ENCODE measurements at places on chromosomes 3 and 15.

GRCh38 chr3:151625086-151625485 lies 108.6 kb upstream of the AADACL2 start:
- DNase-seq, result no peak

GRCh38 chr3:197209366-197210260 lies 88.8 kb downstream of the DLG1 start:
- DNase-seq, result no peak

DNA sequence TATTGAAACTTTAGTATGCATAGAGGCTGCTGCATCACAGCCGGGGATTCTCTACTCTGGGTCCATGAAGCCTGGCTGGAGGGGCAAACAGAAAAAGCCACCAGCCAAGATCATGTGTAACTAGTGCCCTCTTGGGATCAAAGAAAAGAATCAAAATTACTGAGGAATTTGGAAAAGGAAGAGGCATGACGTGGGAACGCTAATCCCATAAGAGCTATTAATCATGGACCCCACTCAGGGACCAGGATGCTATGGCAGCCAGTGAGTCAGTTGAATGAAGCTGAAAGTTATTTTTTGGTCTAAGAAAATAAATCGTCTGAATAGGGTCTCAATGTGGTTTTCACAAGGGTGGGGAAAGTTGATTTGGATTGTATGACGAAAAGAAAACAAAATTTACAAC lies 1165.1 kb downstream of the ROBO2 start:
- DNase-seq, result no peak

GRCh38 chr15:38208779-38209178 lies 43.9 kb upstream of the SPRED1 start:
- DNase-seq, result no peak

DNA sequence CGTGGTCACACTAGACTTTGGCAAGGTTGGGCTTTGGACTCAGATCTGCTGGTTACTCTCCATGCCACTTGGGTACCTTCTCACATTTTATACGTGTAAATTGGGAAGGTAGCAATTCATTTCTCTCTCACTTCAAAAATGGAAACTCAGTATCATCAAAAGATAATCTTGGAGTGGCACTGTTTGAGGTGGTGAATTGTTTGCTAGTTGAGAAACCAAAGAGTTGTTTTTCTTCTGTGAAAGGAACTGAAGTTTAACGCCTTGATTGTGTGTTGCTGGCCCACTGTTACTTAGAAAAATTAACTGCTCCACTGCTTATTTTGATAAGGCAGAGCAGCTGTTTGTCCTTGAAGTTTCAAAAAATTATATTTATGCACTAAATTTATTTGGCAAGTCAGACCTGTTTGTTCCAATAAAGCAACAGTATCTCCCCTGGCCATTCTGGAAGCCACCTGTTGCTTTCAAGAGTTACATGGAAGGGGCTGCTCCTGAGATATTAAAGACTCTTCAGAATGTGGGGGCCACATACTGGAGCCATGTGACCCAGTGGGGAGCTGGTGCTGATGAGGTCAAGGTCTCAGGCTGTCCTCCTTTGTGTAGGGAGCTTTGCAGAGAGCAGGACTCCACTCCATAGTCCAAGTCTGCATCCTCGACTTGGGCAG lies 16.2 kb downstream of the PLCL2 start:
- no peak for DNase-seq

DNA sequence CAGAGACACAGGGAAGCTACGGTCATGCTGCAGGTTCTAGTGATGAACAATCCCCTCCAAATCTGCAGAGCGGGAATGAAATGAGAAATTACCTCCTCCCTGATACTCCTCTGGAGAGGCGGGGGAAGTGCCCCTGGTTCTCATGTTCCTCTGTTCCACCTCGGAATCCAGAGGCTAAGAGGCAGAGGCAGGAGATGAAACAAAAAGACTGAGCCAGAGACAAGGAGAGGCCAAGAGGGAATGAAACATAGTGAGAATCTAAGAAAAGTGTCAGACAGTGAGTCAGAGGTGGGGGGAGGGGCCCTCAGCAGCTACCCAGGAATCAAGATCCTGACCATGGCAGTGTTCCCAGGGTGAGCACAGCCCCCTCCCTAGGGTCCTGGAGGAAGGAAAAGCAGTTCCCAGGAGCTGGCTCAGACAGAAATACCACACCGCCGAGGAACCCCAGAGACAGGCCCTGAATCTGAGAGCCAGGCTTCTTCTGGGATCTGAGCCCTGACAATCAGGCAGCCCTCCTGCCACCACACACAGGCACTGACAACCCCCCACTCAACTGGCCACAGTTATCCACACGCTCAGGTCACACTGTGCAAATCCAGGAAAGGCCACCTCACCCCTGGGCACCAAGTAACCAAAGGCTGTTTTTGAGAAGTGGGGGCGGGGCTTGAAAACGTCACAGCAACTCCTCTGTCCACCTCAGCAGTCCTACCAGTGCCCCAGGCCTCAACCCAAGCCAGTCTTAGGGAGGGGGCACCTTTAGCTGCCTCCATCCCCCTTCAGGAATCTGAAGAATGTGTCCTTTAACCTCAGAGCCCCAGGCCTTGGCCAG lies 2.4 kb downstream of the CSRNP1 start:
- DNase-seq, result no peak

DNA sequence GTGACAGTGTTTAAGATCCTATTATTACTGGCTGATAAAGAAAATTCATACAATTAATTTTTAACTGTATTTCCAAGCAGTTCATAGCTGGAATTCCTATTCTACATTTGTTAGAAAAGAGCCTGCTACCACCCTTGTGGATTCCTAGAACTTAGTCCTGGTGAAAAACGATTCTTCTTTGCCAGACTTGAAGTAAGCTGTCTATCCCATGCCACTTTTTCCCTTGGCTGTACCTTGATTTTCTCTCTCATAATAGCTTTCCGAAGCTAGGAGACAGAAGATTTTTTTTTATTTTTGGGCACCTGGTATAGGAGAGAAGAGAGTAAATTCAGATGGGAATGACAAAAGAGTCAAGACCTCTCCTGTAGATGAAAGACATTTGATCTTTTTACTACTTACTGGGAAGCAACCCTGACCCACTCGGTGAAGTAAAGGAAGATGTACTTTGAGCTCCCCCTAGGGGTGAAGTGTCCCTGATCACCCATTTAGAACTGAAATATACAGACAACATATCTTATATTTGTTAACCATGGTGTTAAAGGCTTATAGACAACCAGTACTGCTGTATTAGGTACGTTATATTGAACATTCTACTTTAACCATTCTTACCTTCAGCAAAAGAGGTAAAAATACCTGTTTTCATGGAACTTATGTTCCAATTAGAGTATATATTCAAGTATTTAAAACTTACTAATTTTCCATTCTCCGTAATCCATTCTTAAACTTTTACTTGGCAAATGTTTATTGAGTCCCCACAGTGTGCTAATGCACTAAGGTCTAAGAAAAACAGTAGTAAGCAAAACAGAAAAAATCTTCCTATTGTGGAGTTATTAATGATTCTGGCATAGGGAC lies 36.2 kb upstream of the C3orf38 start:
- DNase-seq, result peak; percentile 9

GRCh38 chr3:138371070-138371965 lies 22.9 kb downstream of the MRAS start:
- no peak for DNase-seq

DNA sequence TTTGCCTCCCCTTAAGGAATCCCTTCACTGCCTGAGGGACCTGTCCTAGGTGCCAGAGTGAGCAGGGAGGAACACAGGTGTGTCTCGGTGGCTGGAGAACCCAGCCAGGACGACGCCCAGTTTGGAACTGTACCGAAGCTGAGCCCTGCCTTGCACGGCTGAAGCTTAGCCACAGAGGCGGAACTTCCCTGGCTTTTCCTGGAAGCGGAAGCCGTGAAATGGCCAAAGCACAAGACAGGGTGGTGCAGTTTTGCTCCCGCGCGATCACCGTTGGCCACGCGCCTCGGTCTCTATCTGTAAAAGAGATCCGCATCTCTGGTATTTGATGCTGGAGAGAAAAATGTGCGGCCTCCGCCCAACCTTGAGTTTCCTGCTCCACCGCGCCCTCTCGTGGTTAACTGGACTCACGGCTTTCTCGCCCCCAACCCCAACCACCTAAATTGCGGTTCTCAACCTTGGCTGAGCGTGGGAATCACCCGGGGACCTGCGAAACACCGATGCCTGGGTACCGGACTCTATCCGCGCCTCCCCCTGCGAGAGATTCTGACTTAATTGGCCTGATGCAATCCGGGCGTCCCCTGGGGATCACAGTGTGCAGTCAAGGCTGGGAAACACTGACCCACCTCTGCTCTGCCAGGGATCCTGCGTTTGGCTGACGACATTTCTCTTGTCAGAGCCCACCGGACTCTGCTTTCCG lies 70.7 kb upstream of the ABHD2 start:
- peak; percentile 68 for DNase-seq

GRCh38 chr3:23706111-23706510 lies 99.6 kb upstream of the UBE2E1 start:
- DNase-seq, result no peak

DNA sequence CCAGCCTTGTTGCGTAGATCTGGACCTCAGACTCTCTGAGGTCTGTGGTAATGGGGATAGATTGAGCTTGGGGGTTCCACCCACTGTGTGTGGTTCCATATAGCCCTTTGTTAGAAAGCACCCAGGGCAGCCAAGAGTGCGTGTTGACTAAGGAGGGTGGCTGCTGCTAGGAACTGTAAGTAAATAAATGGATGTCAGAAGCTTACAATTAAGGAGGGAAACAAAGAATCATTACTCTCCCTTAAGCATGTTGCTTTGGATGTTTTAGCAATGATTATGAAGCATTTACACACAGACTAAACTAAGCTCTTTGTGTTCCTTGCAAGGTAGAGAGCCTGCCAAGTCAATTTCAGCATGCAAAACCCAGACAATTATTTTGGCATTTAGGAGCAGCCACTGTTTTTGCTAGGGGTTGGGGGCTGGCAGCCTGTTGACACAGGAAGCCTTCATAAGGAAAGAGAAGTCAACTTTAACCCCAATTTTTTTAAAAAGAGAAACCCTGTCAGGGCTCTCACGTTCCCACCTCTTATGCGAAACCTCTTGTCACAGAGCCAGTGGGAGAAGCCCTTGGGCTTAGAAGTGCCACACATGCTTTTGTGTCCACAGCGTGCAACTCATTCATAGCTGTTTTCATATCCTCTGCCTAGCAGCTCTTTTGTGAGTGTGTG lies 127.8 kb downstream of the CMSS1 start:
- no peak for DNase-seq

GRCh38 chr15:40367686-40368611 lies 9.9 kb downstream of the DISP2 start:
- peak; percentile 66 for DNase-seq

DNA sequence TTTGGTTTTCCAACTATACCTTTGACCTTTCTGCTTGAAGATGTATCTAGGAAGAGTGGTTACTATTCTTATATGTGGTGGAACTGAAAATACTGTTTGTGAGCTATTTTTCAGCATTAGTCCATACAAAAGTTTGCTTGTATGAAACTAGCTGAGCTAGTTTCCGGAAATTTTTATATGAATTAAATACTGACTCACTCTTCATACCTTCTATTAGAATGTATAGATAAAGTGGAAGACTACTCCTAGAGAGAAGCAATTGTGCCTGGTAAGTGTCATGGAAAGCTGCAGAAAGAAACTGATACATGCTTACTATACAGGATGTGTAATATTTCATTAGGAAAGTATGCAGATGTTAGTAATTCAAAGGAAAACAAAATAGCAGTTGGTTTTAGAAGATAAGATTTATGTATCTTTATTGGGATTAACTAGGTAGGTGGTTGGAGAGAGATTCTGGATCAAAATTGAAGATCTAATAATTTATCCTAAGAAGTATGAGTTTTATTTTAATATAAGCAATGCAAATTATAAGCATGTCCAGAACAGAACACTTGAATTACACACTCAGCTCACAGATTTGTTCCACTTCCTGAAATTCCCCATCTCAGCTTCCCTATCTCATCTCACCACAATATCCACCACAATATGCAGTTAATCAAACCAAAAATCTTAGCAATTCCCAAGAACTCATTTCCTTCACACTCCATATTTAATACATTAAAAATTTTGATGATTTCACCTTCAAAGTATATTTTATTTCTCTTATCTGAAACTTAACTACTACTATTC lies 82.8 kb downstream of the BCHE start:
- no peak for DNase-seq

DNA sequence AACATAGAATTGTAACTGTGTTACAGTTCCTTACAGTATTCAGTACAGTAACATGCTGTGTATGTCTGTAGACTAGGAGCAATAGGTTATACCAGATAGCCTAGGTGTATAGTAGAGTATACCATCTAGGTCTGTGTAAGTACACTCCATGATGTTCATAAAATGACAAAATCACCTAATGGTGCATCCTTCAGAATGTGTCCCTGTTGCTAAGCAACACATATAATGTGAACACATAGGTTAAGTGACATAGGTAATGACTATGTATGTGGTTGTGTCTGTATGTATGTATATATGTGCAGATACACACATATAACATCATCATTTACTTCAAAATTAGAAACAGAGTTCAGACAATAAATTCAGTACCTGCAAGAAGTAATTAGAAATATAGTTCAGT lies 146.8 kb upstream of the GAP43 start:
- DNase-seq, result no peak

- no peak for DNase-seq
Observed at GRCh38 chr3:126466886-126467610, 8.6 kb downstream of the ZXDC start.

DNA sequence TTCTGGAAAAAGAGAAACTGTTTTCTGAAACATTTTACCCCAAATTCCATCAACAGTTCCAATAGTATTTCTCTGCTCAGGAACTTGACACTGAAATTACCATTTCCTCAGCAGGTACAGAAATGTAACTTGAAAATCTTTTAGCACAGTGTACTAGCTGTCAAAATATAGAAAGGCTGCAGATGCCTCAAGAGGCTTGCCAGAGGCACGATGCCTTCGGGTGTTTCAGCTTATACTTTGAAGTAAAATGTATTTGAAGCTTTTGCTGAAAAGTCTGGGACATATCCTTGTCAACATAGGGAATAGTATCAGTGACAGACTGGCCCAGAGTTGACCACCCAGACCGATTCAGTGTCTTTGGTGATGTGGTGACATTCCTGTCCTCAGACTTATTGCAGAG lies 154.4 kb upstream of the CHRM5 start:
- no peak for DNase-seq

GRCh38 chr3:146476094-146476740 lies 6.9 kb upstream of the PLSCR2 start:
- DNase-seq, result no peak

- DNase-seq, result no peak
Observed at GRCh38 chr3:172138792-172139507, 99.6 kb downstream of the FNDC3B start.

- no peak for DNase-seq
Observed at GRCh38 chr15:64247535-64247905, 84.7 kb upstream of the PPIB start.

GRCh38 chr3:128496019-128496601 lies 3.1 kb upstream of the GATA2 start:
- DNase-seq, result no peak

GRCh38 chr3:153539263-153539662 lies 377.2 kb downstream of the RAP2B start:
- no peak for DNase-seq

- no peak for DNase-seq
Observed at GRCh38 chr3:24100696-24101402, 155.8 kb downstream of the NR1D2 start.

All from stimulated activated CD8-positive, alpha-beta memory T cell treated with anti-CD3 and anti-CD28 coated beads, Interleukin-4, amount 100 ng/mL, for 1 hour (primary cell).